ENCODE measurements at places on chromosomes 12 and 14.

GRCh38 chr14:57981817-57982560, 116.1 kb upstream of the SLC35F4 start:
- no peaks in the 10 kb centered on the region for H3K36me3 ChIP-seq
- peaks cover 2% of the 10 kb centered on the region for H3K27me3 ChIP-seq
- H3K4me1 ChIP-seq = no peaks in the 10 kb centered on the region
- no peak for DNase-seq

DNA sequence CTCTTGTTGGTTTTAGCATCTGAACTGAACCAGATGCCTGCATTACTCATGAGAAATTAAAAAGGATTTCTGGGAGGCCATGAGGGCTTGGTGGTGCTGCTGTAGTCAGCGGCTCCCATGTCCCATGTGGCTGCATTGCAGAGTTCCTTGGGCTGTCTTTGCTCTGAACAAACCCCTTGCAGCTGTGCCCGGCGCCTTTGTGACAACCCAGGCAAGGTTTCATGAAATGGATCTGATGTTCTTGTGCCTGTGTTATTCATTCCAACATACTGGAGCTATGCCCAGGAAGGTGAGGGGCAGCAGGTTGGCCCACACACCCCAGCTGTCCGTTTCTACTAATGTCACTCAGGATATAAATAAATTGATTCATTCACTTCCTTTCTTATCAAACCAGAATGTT, 40.8 kb downstream of the TGFB3 start:
- no peak overlapping the region for H3K27ac ChIP-seq
- no peak overlapping the region for H3K4me3 ChIP-seq
- peaks cover 4% of the 10 kb centered on the region for H3K36me3 ChIP-seq
- no peaks in the 10 kb centered on the region for H3K27me3 ChIP-seq
- no peak for DNase-seq

GRCh38 chr12:65596514-65597091, 227.7 kb upstream of the HMGA2 start:
- H3K36me3 ChIP-seq = no peaks in the 10 kb centered on the region
- H3K27me3 ChIP-seq = peaks cover 2% of the 10 kb centered on the region
- H3K27ac ChIP-seq = no peak overlapping the region
- H3K4me1 ChIP-seq = no peaks in the 10 kb centered on the region
- DNase-seq = no peak
- no peak overlapping the region for H3K4me3 ChIP-seq

GRCh38 chr14:98773814-98774213, 498.2 kb downstream of the BCL11B start:
- no peaks in the 10 kb centered on the region for H3K27me3 ChIP-seq
- no peak overlapping the region for H3K4me3 ChIP-seq
- H3K4me1 ChIP-seq = no peaks in the 10 kb centered on the region
- no peak for DNase-seq

DNA sequence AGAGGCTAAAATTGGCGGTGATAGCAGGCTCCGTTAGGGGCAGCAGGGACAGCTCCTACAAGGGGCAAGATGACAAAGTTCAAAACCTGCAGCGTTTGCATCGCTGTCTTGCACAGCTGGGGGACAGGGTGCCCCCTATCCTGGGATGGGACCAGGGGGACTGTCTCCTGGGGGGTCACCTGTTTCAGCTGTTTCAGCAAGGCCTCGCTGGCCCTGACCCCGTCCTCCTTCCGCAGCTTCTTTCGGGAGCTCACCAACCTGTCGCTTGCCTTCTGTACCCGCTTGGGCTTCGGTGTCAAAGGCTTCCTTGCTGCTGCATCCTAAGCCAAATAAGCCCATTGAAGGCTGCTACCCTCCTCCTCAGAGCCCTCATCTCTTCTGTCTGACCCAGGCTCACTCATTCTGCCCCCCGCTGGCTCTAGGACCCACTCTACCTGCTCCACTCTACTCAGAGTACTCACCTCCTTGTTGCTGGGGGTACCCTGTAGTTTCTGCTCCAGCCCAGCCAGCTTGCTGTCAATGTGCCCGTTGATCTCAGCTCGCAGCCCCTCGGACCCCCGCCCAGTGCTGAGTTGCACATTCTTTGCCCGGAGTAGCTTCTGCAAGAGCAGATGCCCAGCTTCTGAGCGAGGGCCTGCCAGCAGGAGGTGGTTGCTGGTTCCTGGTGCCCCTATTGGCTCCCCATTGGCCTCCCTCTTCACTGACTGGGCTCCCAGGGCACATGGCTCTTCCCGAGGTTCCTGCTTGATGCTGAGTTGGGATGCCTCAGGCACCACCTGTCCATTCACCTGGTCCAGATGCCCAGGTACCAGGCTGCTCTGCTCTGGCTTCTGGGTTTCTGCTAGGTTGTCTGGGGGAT, 12.4 kb upstream of the PRKAG1 start:
- H3K27me3 ChIP-seq = no peaks in the 10 kb centered on the region
- peaks cover 86% of the 10 kb centered on the region for H3K36me3 ChIP-seq
- H3K4me1 ChIP-seq = no peaks in the 10 kb centered on the region

GRCh38 chr12:32478166-32478565, 78.8 kb downstream of the FGD4 start:
- no peak overlapping the region for H3K4me3 ChIP-seq
- H3K27me3 ChIP-seq = peaks cover 3% of the 10 kb centered on the region
- H3K36me3 ChIP-seq = no peaks in the 10 kb centered on the region
- H3K4me1 ChIP-seq = no peaks in the 10 kb centered on the region
- no peak overlapping the region for H3K27ac ChIP-seq

- no peak overlapping the region for H3K27ac ChIP-seq
- peaks cover 3% of the 10 kb centered on the region for H3K36me3 ChIP-seq
- H3K4me1 ChIP-seq = peaks cover 13% of the 10 kb centered on the region
- DNase-seq = no peak
- no peaks in the 10 kb centered on the region for H3K27me3 ChIP-seq
Observed at GRCh38 chr12:89424389-89424788, 72.1 kb upstream of the DUSP6 start.

- H3K4me1 ChIP-seq = no peaks in the 10 kb centered on the region
- H3K27me3 ChIP-seq = no peaks in the 10 kb centered on the region
- H3K36me3 ChIP-seq = no peaks in the 10 kb centered on the region
- no peak overlapping the region for H3K27ac ChIP-seq
Observed at GRCh38 chr12:116372815-116373214, 95.3 kb upstream of the MED13L start.

- no peaks in the 10 kb centered on the region for H3K36me3 ChIP-seq
- H3K4me3 ChIP-seq = peak overlapping the region; percentile 98
- H3K4me1 ChIP-seq = peaks cover 16% of the 10 kb centered on the region
- no peak for DNase-seq
- H3K27me3 ChIP-seq = no peaks in the 10 kb centered on the region
Observed at GRCh38 chr12:51218607-51219161, 822 bp upstream of the POU6F1 start.

DNA sequence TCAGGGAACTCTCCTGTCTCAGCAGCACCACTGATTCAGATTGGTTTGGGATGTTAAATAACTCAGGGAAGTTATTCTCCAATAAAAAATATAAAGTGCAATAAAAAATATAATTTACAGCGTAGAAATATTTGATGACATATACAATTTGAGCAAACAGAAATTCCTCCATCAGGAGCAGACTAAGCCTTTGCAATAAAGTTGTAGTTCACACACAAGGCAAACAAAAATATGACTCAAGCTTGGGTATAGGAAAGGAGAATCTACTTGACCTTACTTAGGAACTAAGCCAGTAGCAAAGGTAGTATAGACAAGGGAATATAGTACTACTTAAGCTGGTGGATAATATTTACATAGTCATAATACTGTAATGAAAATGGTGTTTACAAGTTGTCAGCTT, 264.1 kb downstream of the KIF21A start:
- no peak for DNase-seq
- H3K4me1 ChIP-seq = no peaks in the 10 kb centered on the region
- no peaks in the 10 kb centered on the region for H3K36me3 ChIP-seq
- no peak overlapping the region for H3K27ac ChIP-seq
- no peaks in the 10 kb centered on the region for H3K27me3 ChIP-seq
- H3K4me3 ChIP-seq = no peak overlapping the region

DNA sequence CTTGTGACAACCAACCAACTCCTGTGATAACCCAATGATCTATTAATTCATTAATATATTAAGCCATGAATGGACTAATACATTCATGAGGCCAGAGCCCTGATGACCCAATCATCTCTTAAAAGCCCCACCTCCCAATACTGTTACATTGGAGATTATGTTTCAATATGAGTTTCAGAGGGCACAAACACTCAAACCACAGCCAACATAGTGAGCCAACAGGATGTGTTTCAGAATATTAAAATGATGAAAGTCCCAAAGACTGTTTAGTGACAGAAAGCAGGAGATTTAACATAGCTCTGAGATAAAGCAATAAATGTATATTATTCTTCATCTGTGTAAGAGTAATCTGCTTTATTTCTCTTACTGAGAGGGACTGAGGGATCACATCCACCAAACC, 71.7 kb downstream of the PTPRO start:
- DNase-seq = no peak
- no peak overlapping the region for H3K27ac ChIP-seq
- no peaks in the 10 kb centered on the region for H3K36me3 ChIP-seq
- H3K4me3 ChIP-seq = no peak overlapping the region
- H3K27me3 ChIP-seq = no peaks in the 10 kb centered on the region

DNA sequence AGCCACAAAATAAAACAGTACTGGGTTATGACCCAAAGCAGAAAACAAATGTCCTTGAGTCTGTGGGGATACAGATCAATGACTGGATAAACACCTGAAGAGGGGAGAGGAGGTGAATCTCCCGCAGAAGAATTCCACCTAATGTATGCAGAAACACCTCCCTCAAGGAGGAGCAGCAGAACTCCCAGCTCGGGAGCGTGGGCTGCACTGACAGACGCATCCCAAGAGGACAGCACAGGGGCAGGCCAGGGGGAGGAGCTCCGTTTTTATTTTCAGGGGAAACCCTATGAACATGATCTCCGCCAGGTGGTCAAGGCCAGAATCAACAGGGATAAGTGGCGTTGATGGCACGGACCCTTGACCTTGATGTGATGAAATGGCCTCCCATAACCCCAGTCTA, 41.8 kb upstream of the PPP2R5C start:
- H3K36me3 ChIP-seq = no peaks in the 10 kb centered on the region
- H3K27me3 ChIP-seq = no peaks in the 10 kb centered on the region
- H3K4me1 ChIP-seq = peaks cover 73% of the 10 kb centered on the region
- DNase-seq = no peak
- H3K27ac ChIP-seq = no peak overlapping the region
- H3K4me3 ChIP-seq = no peak overlapping the region

DNA sequence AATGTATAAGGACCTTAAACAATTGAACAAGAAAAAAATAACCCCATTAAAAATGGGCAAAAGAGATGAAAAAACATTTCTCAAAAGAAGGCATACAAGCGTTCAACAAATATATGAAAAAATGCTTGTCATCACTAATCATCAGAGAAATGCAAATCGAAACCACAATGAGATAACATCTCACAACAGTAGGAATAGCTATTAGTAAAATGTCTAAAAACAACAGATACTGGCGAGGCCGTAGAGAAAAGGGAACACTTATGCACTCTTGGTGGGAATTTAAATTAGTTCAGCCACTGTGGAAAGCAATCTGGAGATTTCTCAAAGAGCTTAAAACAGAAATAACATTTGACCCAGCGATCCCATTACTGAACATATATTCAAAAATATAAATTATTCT, 769.8 kb upstream of the MGAT4C start:
- H3K36me3 ChIP-seq = no peaks in the 10 kb centered on the region
- H3K4me3 ChIP-seq = no peak overlapping the region
- H3K4me1 ChIP-seq = no peaks in the 10 kb centered on the region
- no peaks in the 10 kb centered on the region for H3K27me3 ChIP-seq

DNA sequence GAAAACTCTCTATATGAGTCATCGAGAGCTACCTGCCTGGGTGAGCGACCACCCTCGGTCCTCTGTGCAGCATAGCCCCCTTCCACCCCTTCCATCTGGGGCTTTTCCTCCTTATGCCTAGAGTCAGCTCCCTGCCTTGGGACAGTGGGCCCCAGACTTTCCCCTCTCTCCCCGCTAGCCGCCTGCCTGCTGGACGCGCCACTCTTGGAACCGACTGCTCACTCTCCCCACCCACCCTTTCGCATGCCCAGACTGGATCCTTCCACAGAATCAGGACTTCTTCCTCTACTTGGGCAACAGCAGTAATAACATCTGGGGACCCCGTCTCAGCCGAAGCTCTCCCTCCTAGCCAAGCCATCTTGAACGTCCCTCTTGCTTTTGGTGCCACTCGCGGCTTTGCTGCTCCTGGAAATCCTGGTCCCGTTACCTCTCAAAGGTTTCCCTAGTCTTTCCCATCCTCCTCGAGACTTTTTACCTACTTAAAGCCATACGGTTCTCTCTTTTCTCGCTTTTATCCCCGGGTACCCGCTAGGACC, 671 bp downstream of the ESYT1 start:
- peak overlapping the region; percentile 99 for H3K4me3 ChIP-seq
- no peaks in the 10 kb centered on the region for H3K27me3 ChIP-seq
- peaks cover 71% of the 10 kb centered on the region for H3K4me1 ChIP-seq
- peak overlapping the region; percentile 77 for H3K27ac ChIP-seq

DNA sequence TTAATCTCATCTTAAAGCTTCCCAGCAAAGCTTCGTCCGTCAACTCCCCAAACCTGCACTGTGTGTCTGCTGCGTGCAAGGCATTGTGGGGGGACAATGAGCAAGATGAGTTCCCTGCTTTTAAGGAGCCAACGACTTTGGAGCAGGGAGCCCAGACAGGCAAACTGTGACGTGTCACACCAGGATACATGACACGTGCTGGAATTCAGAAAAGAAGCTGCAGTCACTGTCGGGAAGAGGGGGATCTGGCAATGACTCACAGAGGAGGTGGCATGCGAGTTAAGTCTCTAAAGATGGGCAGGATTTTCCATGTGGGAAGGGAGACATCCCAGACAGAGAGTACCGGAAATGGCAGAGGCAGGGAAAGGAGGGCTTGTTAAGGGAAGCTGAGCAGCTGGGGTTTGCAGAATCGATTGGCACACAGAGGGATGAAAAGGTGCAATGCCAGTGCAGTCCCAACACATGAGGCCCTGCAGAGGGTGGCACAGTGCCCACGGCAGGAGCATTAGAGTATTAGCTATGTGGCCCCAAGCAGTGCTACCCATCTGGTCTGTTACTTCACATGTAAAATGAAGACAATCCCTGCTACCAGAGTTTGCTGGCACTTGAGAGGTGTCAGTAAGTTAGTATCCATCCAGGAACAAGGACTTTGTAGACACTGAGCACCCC, 52.9 kb downstream of the SETD3 start:
- H3K27ac ChIP-seq = no peak overlapping the region
- no peak for DNase-seq
- H3K4me3 ChIP-seq = no peak overlapping the region
- H3K27me3 ChIP-seq = no peaks in the 10 kb centered on the region
- peaks cover 3% of the 10 kb centered on the region for H3K4me1 ChIP-seq

- peaks cover 63% of the 10 kb centered on the region for H3K36me3 ChIP-seq
- H3K27ac ChIP-seq = no peak overlapping the region
- H3K27me3 ChIP-seq = no peaks in the 10 kb centered on the region
- no peak overlapping the region for H3K4me3 ChIP-seq
- H3K4me1 ChIP-seq = no peaks in the 10 kb centered on the region
Observed at GRCh38 chr12:131912518-131913274, 16.4 kb upstream of the PUS1 start.
